ENCODE measurements at places on chromosomes 12 and 14. TPM values are rescaled to one million over a fixed set of nuclear protein-coding genes. Genes with fewer than 3 reads are reported as not detected.

DNA sequence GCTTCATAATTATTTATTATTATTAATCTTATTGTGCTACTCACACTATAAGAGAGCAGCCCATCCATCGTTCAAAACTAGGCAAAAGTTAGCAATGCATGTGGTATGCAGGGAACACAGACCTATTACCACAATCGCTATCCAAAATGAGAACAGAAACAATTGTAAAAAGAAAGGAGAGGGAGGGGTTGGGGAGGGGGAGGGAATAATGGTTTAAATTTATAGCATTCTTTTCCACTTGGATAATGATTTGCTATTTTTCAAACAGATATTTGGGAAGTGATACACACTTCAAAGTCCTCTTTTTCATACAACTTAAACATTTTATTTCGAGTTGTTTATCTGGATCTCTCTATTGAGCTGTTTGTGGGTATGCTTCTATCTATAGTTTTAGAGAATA is 248.6 kb upstream of the SOX5 start:
- DNase-seq: no peak

- no peak for DNase-seq
Measured at GRCh38 chr14:73792481-73792880, 59.1 kb upstream of the PTGR2 start.

GRCh38 chr12:54991161-54991990 is 6.8 kb upstream of the TESPA1 start:
- no peak for DNase-seq

GRCh38 chr12:3119192-3119755 is 42.1 kb downstream of the TSPAN9 start:
- DNase-seq: no peak

GRCh38 chr14:96205978-96206360 is 1.3 kb downstream of the BDKRB2 start:
- no peak for DNase-seq

GRCh38 chr12:21337453-21337852 is 2.7 kb upstream of the SLCO1A2 start:
- peak; percentile 4 for DNase-seq

- no peak for DNase-seq
Measured at GRCh38 chr12:71652656-71653055, 11.0 kb downstream of the ZFC3H1 start.

GRCh38 chr12:88549929-88550328 is 30.3 kb downstream of the KITLG start:
- no peak for DNase-seq

- no peak for DNase-seq
Measured at GRCh38 chr14:76484355-76484754, 108.4 kb downstream of the ESRRB start.

- DNase-seq: no peak
Measured at GRCh38 chr12:47509398-47509851, 196.4 kb downstream of the RPAP3 start.

- DNase-seq: no peak
Measured at GRCh38 chr14:25267186-25267585, 217.2 kb upstream of the STXBP6 start.

- peak; percentile 58 for DNase-seq
Measured at GRCh38 chr14:50342221-50343078, 30.3 kb downstream of the DMAC2L start.

GRCh38 chr14:102510616-102511520 is 1.3 kb upstream of the ANKRD9 start:
- no peak for DNase-seq

DNA sequence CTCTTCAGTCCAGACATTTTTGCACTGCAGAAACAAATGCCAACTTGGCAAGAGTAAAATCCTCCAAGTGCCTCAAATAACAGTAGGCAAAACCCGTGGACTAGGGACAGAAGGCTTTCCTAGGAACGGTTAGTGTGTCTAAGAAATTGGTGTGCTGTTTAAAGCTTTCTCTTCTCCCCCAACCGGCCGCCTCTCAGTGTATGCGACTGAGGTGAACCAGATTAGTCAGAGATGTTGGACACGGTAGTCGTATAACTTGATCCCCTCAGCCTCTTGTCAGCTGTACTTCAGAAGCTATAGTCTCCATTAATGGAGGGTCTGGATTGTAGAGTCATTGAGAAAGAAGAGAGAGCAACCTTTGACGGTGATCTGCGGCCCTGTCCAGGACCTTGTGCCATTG is 21.7 kb downstream of the PPFIBP1 start:
- DNase-seq: no peak

DNA sequence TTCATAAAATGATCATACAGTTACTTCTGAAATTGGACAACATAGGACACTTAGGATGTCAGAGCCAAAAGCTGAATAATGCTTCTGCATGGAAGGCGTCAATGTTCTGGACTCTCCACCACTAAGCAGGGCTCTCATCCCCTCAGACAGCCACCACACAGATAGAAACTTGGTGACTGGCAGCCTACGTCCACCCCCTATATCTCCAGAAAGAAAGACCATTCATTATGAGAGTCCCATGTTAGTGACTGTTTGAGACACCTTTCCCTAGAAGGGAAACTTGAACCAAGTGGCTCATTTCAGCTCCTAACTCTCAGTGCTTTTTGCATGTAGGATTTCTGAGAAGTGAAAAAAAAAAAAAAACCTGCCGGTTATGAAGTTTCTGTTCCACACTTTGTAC is 251.0 kb upstream of the FKBP4 start:
- DNase-seq: no peak

DNA sequence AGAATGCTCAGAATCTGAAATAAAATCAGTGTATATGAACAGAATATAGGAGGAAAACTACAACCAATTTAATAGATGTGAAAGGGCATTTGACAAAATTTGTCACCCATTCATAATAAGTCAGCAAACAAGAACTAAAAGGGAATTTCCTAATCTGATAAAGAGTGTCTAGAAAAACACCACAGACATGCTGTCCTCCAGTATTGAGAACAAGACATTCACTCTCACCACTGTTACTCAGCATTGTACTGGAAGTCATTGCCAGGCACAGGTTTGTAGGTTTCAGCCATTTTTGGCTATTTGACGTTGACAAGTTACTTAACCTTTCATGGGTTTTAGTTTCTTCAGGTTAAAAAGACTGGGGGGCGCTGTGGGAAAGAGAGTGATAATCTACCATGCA is 13.2 kb downstream of the EIF2S1 start:
- no peak for DNase-seq

GRCh38 chr14:71319666-71320065 is 412.4 kb downstream of the PCNX1 start:
- peak; percentile 20 for DNase-seq

DNA sequence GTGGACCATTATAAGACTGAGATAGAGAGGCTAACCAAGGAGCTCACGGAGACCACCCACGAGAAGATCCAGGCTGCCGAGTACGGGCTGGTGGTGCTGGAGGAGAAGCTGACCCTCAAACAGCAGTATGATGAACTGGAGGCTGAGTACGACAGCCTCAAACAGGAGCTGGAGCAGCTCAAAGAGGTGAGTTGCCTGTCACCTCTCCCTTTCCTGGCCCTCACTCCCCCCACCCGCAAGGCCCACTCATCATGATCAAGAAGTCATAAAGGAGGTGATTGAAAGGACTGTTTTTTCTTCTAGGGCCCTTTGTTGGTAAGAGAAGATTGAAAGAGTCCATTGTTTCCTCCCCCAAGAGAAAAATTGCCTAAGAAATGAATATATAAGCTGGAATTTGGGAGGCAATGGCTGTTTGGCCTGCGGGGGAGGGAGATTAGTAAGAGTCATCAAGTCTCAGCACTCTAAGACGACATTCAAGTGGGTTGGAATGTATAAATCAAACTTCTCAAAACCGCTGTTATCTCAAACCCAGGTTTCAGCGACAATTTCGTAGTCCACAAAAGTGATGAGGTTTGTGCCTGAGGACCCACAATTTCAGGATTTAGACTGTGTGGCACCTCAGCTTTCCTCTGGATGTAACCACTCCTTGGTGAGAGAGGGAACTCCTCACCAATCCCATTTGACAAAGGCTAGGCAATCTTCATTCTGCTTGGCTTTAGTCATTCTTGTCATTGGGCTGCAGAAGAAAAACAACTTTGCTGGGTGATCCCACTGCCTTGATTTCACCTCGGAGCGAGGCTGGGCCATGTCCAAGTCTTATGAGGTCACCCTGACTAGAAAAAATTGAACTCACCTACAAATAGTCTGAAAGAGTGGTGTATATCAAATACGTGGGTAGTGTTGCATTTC is 966 bp downstream of the BICD1 start:
- DNase-seq: peak; percentile 41

- no peak for DNase-seq
Measured at GRCh38 chr12:71703206-71703605, 17.3 kb downstream of the TMEM19 start.

DNA sequence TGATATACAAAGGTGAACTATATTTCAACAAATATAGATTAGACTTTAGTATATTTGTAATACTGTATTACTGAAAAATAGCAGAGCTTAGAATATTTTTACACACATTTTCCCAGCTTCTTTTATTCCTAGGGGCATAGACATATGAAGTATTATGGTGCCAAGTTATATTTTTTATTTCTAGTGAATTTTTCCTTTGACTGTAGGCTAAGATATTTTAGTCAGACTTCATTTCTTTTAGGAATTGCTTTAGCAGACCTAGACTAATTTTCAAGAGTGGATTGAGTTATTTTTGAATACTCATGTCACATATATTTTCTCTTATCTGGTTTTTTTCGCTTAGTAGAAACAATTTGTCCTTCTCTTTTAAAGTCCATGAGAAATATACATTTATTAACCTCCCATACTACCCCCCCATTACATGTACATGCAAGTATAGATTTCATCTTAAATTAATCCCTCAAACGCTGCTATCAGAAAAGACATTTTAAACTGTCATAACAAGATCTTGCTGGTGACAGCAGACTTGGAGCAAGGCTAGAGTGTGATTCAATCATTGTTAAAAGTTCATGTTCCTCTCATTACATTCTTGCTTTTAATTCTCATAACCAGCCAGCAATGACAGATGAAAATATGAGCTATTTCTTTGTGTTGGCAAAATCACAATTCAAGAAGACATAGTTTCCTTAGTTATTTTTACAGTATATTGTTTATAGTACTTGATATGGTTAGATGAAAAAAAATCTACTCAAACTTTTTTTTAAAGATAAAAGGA is 456.1 kb downstream of the AEBP2 start:
- DNase-seq: no peak

DNA sequence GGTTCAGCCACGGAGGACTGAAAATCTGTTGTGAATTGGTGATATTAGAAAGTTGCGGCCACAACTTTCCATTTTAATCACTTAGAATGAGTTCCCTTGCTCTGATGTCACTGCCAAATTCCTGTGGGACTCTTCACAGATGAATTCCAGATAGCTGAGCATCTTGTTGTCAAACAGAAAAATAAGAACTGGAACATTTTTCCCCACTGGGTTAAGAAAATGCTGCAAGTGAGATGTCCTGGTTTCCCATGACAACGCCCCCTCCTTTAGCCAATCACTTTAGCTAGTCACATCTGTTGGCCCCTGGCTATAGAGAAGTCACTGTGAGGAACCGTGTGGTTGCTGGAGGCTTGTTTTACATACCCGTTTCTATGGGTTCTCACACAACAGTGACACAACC is 135.9 kb downstream of the KTN1 start:
- DNase-seq: no peak

GRCh38 chr12:11875414-11875935 is 195.3 kb upstream of the BCL2L14 start:
- no peak for DNase-seq

GRCh38 chr12:54590978-54591591 is 2.6 kb upstream of the PPP1R1A start:
- DNase-seq: no peak

DNA sequence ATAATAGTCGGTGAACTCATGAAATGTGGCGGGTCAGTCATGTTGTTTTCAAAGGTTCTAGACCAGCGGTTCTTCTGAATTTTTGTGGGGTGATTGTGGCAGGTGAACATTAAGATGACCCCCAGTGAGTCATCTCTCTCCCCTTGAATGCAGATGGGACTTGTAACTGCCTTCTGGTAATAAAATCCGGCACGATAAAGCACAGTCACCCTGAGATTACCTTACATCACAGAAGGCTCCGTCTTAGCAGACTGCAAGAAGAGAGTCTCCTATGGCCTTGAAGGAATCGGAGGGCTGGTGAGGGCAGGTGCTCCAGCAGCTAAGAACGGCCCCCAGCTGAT is 189.6 kb downstream of the FOXN3 start:
- no peak for DNase-seq

DNA sequence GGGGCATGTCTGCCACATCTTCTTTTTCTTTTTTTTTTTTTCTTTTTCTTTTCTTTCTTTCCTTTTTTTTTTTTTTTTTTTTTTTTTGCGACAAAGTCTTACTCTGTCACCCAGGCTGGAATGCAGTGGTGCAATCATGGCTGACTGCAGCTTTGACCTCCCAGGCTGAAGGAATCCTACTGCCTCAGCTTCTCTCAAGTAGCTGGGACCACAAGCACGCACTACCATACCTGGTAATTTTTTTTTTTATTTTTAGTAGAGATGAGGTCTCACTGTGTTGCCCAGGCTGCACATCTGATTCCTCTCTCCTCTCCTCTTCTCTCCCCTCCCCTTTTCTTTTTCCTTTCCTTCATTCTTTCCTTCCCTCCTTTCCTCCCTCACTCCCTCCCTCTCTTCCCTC is 18.5 kb downstream of the SLC15A5 start:
- no peak for DNase-seq

DNA sequence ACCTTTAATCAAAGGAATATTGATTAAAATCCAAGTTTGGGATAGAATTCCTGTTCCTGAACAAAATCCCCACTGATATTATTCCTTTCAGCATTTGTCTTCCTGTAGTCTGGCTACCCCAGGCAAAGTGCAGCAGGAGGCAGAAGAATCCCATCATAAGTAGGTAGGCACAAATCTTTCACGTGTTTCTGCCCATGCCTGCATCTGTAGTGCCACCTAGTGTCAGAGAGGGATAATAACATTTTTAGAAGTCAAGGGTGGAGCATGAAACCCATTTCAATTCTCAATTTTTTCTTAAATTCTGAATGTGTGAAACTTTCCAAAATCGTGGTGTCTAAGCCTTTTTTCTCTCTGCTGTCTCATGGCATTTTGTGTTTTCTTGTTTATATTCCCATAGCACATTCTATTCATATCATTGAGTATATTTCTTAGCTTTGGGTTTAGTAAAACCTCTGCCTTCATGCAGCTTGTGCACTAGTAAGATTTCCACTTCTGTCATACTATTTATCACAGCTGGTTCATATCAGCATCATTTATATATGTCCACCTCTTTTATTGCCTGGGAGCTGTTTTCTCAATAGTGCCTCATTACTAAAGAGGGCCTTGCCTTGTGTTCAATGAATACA is 47.8 kb upstream of the RERG start:
- DNase-seq: no peak

Gene LYZ
- 4.9 TPM for total RNA-seq

Gene PLEKHD1
- total RNA-seq: 0.41 TPM

Gene WNT1
- not detected for total RNA-seq

Gene DPPA3
- total RNA-seq: not detected

Gene NUAK1
- total RNA-seq: 54.6 TPM

Gene APOLD1
- 20.0 TPM for total RNA-seq

Gene C12orf50
- not detected for total RNA-seq

Gene PRKAB1
- 15.9 TPM for total RNA-seq

Gene YAF2
- total RNA-seq: 43.6 TPM

Gene NGB
- 4.9 TPM for total RNA-seq

Gene SLC38A4
- 0.41 TPM for total RNA-seq

All from frontal cortex (tissue), 4 donors.